Ascending aorta (tissue), 2 donors: ENCODE measurements at places on chromosomes 3 and 15.

GRCh38 chr15:44883199-44883877, 73.1 kb upstream of the TERB2 start:
- DNase-seq, result no peak

DNA sequence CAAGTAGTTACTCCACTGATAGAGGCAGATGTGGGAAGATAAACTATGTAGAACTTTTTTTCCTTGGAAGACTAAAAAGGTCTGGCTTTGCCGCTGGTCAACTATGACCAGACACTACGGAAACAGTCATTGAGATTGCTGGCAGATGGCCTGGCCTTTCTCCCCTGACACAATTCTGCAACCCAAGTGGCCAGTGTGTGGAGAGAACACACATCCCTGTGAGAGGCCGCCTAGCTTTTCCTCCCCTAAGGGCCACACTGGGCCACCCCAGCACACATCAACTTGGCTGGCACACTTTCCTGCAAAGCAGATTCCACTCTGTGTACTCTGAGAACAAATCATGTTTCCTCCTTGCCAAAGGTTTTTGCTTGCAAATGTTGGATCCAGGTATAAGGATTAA, 10.4 kb upstream of the TJP1 start:
- no peak for DNase-seq

DNA sequence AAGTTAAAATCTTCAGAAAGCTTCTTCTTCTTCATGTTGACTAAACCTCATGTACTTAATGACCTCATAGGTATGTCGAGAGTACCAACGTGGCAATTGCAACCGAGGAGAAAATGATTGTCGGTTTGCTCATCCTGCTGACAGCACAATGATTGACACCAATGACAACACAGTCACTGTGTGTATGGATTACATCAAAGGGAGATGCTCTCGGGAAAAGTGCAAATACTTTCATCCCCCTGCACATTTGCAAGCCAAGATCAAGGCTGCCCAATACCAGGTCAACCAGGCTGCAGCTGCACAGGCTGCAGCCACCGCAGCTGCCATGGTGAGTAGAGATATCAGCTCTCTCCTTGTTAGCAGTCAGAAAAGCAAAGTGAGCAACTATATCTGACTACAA, 176.5 kb downstream of the MBNL1 start:
- DNase-seq, result no peak

GRCh38 chr3:76551739-76552138, 488.2 kb upstream of the ROBO2 start:
- DNase-seq, result no peak

DNA sequence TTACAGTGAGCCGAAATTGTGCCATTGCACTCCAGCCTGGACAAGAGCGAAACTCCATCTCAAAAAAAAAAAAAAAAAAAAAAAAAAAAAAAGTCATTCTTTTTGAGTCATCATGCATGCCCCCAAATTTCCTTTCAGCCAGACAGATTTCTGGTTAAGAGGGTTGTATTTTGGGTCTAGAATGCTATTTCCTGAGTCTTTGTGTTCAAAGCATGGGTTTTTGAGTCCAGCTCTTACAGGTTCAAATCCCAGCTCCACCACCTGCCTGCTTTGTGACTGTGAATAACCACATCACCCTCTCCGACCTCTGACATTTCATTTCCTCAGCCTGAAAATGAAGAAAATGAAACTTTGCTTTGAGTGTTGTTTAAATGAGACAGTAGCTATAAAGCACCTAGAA, 9.3 kb upstream of the C15orf61 start:
- no peak for DNase-seq

DNA sequence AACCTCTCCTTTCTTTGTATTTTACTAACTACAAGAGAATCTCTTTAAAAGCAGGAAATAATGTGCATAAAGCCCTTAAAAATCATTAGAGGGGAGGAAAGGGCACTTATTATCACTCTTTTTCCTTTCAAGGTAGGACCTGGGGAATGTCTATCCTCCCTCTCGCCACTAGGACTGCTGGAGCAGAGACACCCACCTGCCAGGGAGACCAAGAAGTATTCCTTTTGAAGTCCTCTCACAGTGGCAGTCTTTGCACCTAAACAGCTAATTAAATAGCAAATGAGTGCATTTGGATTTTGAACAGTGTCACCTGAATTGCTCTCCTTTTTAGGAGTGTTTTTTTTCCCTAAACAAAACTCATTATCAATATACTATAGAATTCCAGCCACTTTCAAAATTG, 874.1 kb downstream of the ZPLD1 start:
- no peak for DNase-seq

GRCh38 chr3:98768961-98769360, 5.8 kb downstream of the ST3GAL6 start:
- DNase-seq, result no peak
